ENCODE measurements at places on chromosomes 6 and 20.

DNA sequence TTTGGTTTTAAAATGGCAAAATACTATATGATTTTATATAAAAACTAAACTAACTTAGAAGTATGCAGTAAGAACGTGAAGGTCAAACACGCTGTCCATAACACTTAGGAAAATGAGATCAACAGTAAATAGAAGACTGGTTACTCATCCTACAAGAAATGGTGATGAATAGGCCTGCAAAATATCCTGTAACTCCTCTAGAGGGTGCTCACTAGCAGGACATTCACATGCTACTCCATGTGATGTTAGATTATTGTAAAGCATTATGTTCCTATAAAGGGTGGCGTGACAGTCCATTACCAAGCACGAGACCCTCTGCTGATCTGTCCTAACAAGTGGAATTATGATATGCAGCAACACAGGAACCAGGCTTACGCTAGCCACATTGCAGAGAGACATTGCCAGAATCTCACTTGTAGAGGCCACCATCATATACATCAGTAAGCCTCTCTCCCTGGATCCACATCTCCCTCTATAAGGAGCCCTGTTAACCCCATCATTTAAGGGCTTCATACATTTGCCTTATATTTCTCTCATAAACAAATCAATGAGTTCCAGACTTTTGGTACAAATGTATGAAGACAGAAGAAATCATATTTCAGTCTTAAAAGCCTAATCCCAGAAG lies 18.0 kb upstream of the DEFB129 start:
- no peak for DNase-seq

- no peak for DNase-seq
These were observed 52.4 kb downstream of the DSTN start for GRCh38 chr20:17622086-17622850.

GRCh38 chr20:9019833-9020232 lies 49.1 kb upstream of the PLCB4 start:
- DNase-seq, result no peak

- DNase-seq, result no peak
These were observed 116.7 kb downstream of the UNC5CL start for GRCh38 chr6:40922281-40922680.

- no peak for DNase-seq
These were observed 200.6 kb downstream of the PRKN start for GRCh38 chr6:162526960-162527359.

DNA sequence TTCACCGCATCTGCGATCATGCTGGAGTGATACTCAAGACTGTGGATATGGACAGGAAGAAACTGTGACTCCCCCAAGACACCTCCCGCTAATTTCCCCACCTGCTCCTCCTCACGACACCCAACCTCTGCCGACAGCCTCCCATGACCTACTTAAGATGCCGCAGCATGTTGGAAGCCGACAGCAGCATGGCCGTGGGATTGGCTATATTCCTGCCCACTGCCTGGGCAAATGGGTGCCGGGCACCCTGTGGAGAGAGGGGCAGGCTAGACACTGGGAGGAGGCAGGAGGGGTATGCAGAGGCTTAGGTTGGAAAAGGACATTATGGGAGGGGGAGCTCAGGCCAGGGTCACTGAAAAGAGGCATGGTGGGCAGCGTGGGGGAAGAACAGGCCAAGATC lies 4.5 kb downstream of the IDH3B start:
- DNase-seq, result no peak

DNA sequence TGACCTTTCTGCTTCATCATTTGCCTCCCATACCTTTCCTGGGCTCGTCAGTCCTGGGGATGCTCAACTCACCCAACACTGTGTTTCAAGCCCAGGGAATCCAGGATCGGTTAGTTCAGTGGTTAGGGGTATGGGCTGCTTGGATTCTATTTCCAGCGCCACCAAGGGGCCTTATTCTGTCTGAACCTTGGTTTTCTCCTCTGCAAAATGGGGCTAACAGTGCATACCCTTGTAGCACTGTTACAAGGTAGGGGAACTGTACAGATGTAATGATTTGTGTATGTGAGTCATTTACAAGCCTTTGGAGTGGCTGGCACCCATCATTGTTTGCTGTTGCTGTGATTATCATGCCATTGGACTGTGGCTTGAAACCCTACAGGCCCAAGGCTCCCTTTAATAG lies 14.5 kb upstream of the CSNK2A1 start:
- DNase-seq, result no peak

- no peak for DNase-seq
These were observed 7.8 kb downstream of the CCNC start for GRCh38 chr6:99560668-99561067.

GRCh38 chr6:66926060-66926459 lies 1219.0 kb upstream of the EYS start:
- DNase-seq, result no peak

All from stimulated activated CD4-positive, alpha-beta T cell treated with anti-CD3 and anti-CD28 coated beads, Interleukin-1b, Interleukin-23, amount 100 ng/mL, for 1 hour (primary cell).